Testis (tissue), 5 donors: ENCODE measurements at places on chromosomes 6 and 20. TPM values are rescaled to one million over a fixed set of nuclear protein-coding genes. Genes with fewer than 3 reads are reported as not detected.

GRCh38 chr6:117605169-117605826 is 3.0 kb upstream of the GOPC start:
- H3K4me1 ChIP-seq = peaks cover 7% of the 10 kb centered on the region
- no peak overlapping the region for H3K27ac ChIP-seq
- peak; percentile 52 for DNase-seq

DNA sequence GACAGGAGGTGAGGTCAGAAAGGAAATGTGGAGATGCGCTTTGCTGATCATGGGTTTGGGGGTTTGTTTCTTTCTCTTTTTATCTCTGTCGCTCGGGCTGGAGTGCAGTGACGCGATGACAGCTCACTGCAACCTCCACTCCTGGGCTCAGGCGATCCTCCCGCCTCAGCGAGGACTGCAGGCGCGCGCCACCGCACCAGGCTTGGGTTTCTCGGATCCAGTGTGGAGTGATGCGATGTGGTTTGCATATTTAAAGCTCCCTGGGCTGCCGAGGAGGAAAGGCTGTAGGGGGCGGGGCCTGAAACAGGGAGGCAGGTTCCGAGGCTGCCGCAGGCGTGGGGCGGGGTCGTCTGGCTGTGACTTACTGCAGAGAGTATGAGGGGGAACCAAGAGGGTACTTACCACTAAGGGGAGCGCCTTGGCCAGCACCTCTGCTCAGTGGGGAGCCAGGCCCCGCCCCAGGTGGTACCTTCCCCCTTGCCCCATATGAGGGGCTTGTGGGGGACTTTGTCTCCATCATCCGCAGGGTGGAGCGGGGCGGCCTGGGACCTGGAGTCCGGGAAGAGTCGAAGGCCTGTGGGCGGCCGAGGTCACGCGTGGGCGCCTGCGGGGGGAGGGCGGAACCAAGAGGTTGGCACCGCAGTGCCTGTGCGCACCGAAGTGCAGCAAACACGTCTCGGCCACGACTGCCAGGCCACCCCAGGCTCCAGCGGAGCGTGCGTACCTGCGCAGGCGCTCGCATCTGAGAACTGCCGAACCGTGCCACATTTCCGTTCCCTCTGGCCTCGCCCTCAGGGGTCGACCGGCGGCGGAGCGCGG is 12.7 kb upstream of the BAK1 start:
- H3K27me3 ChIP-seq = no peaks in the 10 kb centered on the region
- H3K4me1 ChIP-seq = peaks cover 34% of the 10 kb centered on the region
- H3K36me3 ChIP-seq = no peaks in the 10 kb centered on the region
- DNase-seq = peak; percentile 41

Gene ID4
- 130 TPM for total RNA-seq

Gene B3GAT2
- total RNA-seq = 1.4 TPM

GRCh38 chr6:35391240-35391968 is 49.0 kb downstream of the PPARD start:
- no peak for DNase-seq
- H3K27me3 ChIP-seq = no peaks in the 10 kb centered on the region
- no peaks in the 10 kb centered on the region for H3K36me3 ChIP-seq
- peaks cover 21% of the 10 kb centered on the region for H3K4me1 ChIP-seq

Gene ZBTB12
- 5.3 TPM for total RNA-seq
